ENCODE measurements at places on chromosomes 13 and 19. TPM values are rescaled to one million over a fixed set of nuclear protein-coding genes. Genes with fewer than 3 reads are reported as not detected.
A peak's percentile ranks its signal among the peaks of the same experiment; 100 is the strongest.

GRCh38 chr19:31568724-31569123 lies 219.5 kb upstream of the TSHZ3 start:
- no peak for DNase-seq

GRCh38 chr19:38693380-38694223 lies 46.2 kb downstream of the ACTN4 start:
- DNase-seq = peak; percentile 41

AKAP11 gene
- total RNA-seq = 27.2 TPM

DCT gene
- 0.20 TPM for total RNA-seq

- DNase-seq = no peak
Observed at GRCh38 chr19:51821456-51821855, 26.5 kb downstream of the FPR3 start.

Data from activated CD4-positive, alpha-beta T cell treated with anti-CD3 and anti-CD28 coated beads, Interleukin-2, amount 10 ng/mL, durations not matched to agents 7 days and 5 days (primary cell).